ENCODE measurements at places on chromosomes 4 and X.

DNA sequence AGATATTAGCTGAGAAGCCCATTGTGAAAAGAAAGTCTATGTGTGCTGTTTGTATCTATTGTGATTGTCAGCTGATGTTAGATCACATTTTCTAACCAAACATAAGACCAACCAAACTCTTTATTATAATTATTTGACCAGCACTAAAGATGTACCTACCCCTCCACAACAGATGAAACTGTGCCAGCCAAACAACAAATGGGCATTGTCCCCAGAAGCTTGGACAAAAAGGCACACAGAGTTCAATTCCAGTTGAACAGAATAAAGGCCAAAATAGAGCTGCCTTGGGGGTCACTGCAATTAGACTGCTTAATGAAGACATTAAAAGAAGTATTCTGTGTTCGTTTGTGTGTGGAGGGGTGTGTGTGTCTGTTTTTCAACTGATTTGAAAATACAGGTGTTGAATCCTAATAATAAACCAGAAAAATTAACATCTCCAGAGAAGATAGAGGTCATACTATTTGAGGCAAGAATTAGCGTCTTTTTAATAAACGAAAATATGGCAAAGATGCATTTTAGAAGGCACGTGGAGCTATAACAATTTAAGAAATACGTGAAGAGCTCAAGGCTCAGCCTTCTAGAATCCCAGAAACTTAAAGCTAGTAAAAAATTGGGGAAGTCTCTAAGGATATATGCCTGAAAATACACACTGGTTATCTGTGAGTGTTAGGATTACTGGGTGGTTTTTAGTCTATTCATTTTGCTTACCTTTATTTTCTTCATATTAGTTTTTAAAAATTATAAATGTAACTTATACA lies 2.2 kb downstream of the SPP1 start:
- no peak for DNase-seq

GRCh38 chr4:42643685-42644084 lies 13.2 kb downstream of the ATP8A1 start:
- no peak for DNase-seq

DNA sequence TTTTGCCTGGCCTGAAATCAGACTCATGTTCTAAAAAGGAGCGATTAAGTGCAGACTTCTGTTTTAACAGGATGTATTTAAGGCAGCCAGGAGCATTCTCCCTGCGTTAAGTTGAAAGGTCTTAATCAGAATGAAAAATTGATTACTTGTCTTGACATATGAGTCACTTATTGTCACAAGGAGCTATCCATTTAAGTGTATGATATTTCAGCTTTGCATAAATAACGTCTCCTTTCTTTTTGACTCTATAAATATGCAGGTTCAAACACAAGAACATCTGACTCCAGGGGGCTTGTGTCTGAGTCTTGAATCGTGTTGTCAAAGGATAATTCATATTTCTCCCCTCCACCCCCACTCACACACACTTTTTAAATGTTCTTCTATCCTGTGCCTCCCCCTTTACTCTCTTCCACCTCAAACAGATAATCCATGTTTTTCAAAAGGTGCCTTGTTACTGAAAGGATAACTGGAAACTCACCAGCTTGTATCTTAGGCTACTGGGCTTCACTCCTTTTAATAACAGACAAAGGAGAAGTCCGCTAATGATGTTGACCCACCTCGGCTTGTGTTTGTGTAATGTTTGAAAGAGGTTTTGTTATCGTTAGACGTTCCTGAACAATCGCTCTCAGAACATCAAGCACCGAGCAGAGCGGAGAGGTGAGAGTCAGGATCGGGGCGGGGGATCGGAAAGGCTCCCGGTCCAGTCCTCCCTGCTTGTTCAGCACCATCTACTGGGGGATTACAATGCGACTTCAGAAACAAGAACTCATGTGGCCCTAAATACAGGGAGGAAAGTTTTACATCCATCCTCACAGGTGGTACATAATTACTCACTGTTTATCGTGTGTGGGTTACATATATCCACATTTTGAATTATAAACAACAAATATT lies 107.5 kb upstream of the RPL34 start:
- DNase-seq: peak; percentile 28

- DNase-seq: no peak
These were observed 106.9 kb upstream of the DCAF12L2 start for GRCh38 chrX:126272795-126273497.

DNA sequence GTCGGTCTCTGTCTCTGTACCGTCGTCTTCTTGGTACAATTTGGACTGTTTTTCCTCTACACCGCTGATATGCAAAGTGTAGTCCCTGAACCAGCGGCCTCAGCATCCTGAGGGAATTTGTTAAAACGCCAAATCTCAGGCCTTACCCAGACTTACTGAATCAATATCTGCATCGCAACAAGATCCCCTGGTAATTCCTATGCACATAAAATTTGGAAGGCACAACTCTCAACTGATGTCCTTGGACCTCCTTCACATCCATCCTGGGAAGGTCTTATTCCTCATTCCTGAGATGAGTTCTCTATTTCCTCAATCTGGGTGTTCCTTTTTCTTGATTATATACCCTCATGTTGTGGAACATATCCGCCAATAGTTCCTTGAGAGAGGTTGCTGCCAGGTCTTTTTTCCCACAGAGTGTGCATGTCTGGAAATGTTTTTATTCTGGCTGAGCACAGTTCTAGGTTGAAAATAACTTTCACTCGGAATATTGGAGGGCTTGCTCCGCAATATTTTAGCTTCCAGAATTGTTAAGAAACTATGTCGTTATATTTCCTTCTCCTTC lies 738 bp upstream of the HPF1 start:
- no peak for DNase-seq

DNA sequence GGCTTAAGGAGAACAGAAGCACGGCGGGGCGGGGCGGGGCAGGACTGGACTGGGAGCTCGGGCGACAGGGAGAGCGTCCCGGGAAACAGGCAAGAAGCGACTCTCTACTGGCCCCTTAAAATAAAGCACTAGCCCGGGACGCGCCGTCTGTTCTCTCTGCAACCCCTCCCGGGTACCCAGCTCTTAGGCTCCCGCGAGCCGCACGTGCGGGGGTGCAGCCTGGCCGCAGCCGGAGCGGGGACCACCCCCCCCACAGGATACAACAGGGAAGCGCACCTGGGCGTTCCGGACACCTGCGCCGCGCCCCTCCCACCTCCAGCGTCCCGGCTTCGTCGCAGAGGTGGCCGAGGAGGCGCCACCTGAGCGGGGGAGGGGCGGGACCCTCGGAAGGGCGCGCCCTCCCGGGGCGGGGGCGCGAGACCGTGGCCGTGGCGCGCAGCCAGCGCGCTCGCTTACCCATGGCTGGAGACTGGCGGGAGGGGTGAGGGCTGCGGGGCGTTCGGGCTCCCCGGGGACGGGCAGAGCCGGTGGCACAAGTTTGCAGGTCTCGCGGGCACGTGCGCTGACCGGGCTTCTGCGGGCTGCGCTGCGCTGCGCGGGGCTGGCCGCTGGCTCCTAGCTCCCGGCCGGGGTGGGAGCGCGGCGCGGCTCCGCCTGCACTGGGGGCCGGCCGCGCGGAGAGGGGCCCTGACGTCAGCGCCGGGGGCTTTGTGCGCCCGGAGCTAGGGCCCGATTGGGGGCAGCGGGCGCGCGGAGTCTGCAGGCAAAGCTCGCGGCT lies 91.5 kb downstream of the GEMIN8 start:
- no peak for DNase-seq

DNA sequence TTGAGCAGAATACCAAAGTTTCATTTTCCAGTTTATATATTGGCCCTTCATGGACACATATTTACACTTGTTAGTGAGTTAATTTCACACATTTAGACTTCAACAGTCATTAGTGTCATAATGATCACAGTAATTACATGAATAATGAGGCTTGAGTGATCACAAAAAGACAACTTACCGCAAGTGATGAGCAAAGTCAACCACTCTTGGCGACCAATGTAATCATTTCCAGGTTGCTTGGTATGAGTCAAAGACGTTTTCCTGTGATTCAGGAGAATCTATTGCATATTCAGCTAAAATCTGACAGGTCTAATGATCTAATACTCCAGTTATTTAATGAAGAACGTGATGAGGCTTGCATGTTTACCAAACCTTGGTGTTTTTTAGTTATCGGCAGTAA lies 407.9 kb upstream of the TENM3 start:
- no peak for DNase-seq

DNA sequence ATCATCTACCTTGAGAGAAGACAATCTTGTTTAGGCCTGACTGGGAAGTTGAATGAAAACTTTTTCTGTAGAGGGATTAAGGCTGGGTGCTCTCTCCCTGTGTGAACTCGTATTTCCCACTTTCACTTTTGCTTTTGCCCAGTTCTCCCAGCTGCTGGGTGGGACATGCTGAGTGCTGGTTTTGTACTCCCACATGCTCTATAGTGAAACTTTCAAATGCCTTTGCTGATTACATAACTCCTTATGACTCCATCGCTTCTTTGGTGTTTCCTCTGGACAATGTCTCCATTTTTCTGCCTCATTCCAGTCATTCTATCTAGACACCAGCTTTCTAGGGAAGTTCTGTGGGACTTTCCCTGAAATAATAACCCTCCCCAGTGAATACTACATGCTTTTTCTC lies 100.5 kb downstream of the CLNK start:
- DNase-seq: no peak

GRCh38 chr4:78121338-78121904 lies 64.3 kb downstream of the FRAS1 start:
- no peak for DNase-seq

GRCh38 chrX:57156397-57157049 lies 19.3 kb upstream of the SPIN2A start:
- DNase-seq: no peak

GRCh38 chr4:74073358-74073757 lies 25.6 kb downstream of the CXCL2 start:
- DNase-seq: no peak

DNA sequence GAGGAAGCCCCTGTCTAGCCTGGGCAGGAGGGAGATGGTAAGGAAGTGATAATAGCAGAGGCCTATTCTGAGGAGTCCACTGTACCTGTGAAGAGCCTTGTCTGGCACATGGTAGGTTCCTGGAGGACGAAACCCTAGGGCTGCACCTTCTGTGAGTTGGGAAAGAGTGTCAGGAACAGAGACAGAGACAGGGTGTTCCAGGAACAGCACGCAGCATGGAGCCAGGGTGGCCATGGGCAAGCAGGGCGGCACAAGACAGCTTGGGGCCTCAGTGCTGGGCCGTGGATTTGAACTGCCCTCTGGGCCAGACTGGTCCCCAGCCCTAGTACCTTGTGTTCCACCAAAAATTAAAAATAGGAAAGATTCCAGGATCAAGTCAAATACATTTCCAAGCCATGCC lies 272.5 kb downstream of the EVC2 start:
- no peak for DNase-seq

DNA sequence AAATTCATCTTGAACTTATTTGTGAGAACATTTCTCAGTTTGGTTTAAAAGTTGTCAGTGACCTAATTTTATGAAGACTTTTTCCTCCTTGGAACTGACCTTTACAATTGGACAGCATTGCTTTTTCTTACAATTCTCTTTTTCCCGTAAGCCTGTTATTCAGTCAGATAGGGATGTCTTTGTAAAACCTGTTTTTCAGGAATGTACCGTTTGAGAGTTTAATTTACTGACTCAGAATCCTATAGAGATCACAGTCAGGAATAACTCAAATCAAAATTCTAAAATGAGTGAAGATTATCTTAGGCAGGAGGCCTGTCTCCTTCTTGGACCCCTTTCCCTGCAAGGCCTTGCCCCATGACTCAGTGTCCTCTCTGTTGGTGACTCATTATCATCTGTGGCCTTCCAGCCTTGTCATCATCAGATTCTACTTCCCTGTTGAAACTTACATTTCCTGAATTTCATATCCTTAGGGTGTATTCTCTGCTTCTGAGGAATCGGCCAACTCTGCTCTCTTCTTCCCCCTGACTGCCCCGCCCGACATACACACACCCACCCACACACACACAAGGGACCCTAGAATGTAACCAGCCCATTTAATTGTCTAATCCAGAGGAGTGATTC lies 99.8 kb downstream of the ARHGAP10 start:
- DNase-seq: no peak

GRCh38 chr4:166538491-166539005 lies 665.5 kb downstream of the TLL1 start:
- DNase-seq: no peak

GRCh38 chr4:185566425-185566824 lies 31.1 kb upstream of the PDLIM3 start:
- DNase-seq: no peak

DNA sequence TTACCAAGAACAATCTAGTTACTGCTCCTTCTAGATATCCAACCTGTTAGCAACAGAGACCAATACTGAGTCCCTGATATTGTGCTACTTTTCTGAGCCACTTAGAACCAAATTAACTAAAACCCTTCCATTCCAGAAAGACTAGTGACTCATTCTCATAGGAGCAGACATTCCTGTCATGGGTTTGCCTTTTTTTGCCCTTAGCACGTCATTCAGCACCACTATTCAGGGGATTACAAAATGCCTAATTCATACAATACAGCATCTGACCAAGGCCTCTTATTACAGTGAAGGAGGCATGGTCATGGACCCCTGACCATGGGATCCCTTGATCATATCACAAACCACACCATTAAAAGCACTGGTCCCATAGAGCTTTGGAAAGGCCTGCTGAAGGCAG lies 123.8 kb upstream of the CXCL13 start:
- no peak for DNase-seq

DNA sequence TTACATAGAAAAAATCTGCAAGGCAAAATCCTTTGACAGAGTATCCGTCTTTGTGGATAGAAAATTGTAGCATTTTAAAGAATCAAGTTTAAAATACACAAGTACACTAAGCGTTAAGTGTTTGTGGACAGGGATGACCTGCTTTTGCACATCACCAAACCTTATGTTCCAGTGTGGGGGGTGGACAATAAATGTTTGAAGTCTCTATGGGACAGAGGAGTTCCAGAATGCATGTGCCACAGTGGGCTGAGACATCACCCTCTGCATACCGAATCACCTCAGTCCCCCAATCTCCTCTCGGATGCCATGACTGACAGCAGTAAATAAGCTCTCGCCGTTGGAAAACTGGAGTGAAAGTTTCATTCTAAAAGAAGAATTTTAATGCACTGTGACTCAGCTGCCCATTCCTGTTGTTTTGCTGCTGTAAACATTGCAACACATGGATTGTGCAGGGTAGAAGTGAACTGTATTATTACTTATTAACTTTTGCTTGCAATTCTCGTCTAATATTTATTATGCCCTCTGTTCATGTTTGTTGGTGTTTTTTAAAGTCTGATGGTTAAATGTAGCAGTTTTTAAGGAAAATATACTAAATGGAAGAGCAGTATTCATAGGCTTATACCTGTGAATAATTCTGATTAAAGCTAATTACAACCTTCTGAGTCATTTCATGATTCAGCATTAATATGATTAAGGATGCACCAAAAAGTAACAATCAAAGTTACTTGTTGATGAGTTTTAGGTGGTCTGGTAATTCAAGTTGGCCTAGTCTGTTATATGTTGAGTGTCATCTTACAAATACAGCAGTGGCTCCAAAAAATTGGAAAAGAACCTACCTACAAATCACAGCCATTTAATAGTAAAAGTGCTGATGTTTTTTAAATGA lies 24.0 kb downstream of the CDKN2AIP start:
- DNase-seq: no peak

- DNase-seq: no peak
These were observed 127.1 kb downstream of the PJA1 start for GRCh38 chrX:69038188-69038587.
